ENCODE measurements at places on chromosomes 7 and 10.

- DNase-seq, result no peak
These were observed 17.3 kb upstream of the ADRB1 start for GRCh38 chr10:114026189-114027040.

- DNase-seq, result no peak
These were observed 125.2 kb upstream of the PALS2 start for GRCh38 chr7:24448038-24448437.

GRCh38 chr7:142587578-142588191 lies 161.6 kb upstream of the PRSS1 start:
- DNase-seq, result peak; percentile 31

DNA sequence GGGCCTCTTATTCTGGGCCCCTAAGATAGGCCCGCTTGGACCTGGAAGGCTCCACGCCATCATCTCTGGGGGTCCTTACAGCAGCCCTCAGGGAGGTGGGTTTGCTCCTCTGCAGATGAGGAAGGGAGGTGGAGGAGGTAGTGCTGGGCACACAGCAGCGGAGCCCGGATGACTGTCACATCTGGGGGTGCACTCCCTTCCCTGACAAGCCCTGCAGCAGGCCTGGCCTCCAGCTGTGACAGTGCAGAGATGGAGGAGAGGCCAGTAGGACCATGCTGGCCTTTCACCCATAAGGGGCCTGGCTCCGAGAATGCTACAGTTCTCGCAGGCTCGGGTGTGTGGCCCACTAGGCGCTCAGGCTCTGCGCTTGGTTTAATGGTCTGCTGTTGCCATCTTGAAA lies 9.2 kb downstream of the GDF2 start:
- DNase-seq, result no peak

DNA sequence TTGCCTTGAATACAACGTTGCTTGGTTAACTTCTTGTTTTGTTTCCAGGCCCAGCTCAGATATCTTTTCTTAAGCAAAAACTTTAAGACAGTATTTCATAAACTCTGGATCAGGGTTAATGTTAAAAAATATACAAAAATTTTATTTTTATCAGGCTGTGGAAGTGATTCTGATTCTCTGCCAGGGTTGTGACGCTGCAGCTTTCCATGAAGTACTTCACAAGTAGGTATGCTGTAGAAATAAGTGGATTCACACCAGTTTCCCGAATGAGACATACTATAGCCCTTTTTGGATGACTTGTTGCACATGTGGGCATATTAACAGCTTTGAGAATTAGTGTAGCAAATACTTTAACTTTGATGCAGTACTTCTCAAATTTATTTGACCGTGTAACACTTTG lies 70.1 kb downstream of the CDK14 start:
- DNase-seq, result no peak

DNA sequence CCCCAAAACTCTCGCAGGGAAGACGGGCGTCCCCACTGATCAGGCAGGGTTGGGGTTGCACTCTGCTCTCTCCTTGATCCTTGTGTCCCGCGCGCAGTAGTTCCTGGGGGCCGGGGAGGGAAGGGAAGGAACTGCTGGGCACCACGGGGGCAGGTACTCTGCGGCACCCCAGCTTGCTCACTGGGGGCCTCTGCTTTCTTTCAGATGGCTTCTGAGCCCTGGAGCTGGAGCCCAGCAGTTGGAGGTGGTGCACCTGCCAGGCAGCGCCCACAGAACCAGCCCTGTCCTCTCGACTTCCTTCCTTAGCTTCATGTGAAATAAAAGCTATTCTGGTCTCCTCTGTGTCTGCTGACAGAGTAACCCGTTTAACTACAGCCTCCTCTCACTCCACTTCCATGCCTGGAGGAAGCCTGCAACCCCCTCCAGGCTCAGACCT lies 12.2 kb downstream of the PLAC9 start:
- DNase-seq, result no peak

Data from HuH-7.5 (cell line).